ENCODE measurements at places on chromosomes 1 and 21. TPM values are rescaled to one million over a fixed set of nuclear protein-coding genes. Genes with fewer than 3 reads are reported as not detected.

DNA sequence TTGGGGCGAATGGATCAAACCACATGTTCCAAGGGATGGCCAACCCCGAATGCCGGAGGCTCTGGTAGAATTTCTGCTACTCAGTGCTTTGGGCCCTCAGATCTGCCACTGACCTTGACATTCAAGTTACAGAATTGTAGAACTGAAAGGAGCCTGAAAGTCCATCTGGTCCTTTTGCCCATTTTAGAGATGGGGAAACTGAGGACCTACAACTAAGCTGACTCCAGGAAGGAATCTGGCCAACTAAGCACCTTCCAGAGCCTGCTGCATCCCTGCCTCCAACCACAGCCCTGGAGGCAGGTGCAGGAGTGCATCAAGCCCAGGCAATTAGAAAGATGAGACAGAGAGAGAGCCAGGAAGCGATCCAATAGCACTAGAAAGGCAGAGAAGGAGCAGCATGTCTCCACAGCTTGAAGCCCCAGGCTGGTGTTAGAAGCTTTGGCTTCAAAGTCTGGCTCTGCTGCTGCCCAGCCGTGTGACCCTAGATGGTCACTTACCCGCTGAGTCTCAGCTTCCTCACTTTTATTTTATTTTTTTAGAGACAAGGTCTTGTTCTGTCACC lies 1.3 kb upstream of the CTRC start:
- H3K27me3 ChIP-seq = no peaks in the 10 kb centered on the region
- no peak overlapping the region for H3K27ac ChIP-seq
- DNase-seq = no peak
- H3K4me1 ChIP-seq = no peaks in the 10 kb centered on the region
- no peak overlapping the region for H3K4me3 ChIP-seq

The GBP2 gene
- total RNA-seq = 29.2 TPM

The GNPAT gene
- 49.0 TPM for total RNA-seq

The PPCS gene
- 68.2 TPM for total RNA-seq

The NUP210L gene
- total RNA-seq = 0.15 TPM

- no peak for DNase-seq
- H3K4me3 ChIP-seq = no peak overlapping the region
- H3K27me3 ChIP-seq = peaks cover 31% of the 10 kb centered on the region
- no peaks in the 10 kb centered on the region for H3K36me3 ChIP-seq
These were observed 3.2 kb downstream of the TFF3 start for GRCh38 chr21:42311816-42312625.

Data from B cell (primary cell).